ENCODE measurements at places on chromosomes 5 and 9. TPM values are rescaled to one million over a fixed set of nuclear protein-coding genes. Genes with fewer than 3 reads are reported as not detected.

DNA sequence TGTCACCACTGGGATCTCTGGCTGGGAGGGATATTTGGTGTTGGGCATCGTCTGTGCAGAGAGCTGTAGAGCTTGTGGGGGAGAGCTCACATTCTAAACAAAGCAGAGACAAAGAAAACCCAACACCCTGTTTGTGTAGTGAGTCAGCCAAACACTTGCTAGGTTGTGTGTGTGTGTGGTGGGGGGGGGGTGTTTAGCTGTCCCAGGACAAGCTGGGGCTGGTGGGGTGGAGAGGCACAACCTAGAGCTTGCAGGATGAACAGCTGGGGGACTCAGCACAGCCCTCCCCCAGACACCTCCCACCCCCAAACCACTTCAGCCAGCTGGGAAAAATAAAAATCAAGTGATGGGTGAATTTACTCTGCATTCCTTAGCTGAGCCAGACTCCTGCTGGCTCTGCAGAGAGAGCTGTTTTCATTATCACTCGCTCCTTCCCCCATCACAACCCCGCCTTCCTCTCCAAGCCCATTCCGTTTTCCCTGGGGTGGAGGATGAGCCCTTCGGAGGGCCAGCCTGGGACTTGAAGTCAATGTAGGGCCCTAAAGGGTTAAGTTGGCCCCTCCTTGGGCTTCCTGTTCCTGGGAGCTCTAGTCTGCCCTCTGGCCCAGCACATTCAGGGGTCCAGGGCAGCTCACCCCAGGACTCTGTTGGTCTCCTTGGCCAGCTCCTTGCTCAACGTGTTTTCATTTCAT lies 2.6 kb downstream of the OLFML2A start:
- DNase-seq = peak; percentile 64

DNA sequence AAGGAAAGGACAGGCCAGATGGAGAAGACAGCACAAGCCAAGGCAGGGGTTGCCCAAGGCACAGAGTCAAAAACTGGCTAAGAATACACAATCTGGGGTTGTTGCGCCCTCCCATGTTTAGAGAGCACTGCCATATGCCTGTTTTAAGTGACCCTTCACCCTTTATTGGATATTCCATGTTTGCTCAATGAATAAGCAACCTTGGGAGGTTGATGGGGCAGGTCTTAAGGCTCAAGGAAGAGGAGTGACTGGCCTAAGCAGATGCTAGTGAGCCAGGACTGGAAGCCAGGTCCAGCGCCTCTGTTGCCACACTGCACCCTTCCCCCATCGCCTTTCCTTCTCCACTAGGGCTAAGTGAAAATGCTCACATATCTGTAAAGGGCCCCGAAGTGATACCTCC lies 6.7 kb downstream of the TXN start:
- DNase-seq = no peak

GRCh38 chr9:77291714-77292113 lies 114.4 kb downstream of the VPS13A start:
- peak; percentile 5 for DNase-seq

DNA sequence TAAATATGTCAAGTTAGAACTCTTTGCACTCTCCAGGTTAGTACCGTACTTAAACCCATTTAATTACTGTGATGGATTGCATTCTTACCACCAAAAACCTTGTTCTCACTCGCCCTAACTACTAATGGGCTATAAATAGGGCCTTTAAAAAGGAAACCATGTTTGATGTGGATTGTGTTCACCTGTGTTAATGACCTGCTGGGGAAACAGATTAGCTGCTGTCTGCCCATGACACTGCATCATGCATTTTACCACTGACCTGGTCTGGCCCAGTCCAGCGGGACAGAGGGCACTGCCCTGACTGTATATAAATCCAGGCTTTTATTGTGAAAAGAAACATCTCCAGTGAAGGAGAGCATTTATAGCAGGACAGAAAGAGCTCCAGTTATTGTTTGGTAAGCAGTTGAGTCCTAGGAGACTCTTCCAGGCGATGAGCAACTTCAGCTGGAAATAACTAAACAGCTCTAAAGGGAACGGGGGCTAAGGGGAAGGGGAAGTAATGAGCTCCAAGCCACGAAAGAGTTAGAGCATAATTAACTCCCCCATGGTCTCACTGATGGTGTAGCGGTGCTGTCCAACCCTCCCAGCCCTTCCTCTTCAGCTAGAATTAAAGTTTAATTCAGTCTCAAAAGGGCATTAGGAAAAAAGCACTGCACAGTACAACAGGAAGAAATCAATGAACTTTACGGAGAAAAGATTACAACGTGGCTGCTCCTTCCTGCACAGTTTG lies 303.1 kb downstream of the ENC1 start:
- no peak for DNase-seq

DNA sequence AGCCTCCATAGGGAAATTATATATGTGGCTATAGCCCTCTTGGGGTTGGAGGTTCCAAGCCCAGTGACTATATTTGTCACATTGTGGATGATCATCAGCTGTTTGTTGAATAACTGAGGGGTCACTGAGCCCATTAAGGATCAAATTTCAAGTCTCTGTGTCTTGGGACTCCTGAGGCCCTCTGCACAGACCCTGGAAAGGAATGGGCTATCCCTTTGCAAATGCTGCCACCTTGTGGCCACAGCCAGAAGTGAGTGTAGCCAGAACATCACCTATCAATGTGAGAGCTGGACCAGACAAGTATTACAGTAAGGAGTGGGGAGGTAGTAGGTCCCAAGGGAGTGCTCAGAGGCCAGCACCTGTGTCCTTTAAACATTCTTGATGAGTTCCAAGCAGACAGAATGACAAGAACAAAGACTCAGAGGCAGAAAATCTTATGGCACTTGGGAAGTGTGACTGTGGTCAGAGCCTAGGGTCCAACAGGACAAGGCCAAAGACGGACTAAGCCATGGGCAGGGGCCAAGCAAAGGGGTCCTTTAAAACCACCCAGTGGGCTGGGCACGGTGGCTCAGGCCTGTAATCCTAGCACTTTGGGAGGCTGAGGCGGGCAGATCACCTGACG lies 8.2 kb downstream of the RPP25L start:
- peak; percentile 87 for DNase-seq

GRCh38 chr5:177591690-177592009 lies 353 bp upstream of the TMED9 start:
- no peak for DNase-seq

DNA sequence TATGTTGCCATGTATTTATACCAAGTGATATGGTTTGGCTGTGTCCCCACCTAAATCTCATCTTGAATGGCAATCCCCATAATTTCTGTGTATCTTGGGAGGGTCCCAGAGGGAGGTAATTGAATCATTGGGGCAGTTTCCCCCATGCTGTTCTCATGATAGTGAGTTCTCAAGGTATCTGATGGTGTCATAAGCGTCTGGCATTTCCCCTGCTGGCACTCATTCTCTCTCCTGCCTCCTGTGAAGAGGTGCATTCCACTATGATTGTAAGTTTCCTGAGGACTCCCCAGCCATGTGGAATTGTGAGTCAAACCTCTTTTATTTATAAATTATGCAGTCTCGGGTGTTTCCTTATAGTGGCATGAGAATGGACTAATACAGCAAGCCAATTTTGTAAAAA lies 140.8 kb upstream of the ADAMTSL1 start:
- no peak for DNase-seq

DNA sequence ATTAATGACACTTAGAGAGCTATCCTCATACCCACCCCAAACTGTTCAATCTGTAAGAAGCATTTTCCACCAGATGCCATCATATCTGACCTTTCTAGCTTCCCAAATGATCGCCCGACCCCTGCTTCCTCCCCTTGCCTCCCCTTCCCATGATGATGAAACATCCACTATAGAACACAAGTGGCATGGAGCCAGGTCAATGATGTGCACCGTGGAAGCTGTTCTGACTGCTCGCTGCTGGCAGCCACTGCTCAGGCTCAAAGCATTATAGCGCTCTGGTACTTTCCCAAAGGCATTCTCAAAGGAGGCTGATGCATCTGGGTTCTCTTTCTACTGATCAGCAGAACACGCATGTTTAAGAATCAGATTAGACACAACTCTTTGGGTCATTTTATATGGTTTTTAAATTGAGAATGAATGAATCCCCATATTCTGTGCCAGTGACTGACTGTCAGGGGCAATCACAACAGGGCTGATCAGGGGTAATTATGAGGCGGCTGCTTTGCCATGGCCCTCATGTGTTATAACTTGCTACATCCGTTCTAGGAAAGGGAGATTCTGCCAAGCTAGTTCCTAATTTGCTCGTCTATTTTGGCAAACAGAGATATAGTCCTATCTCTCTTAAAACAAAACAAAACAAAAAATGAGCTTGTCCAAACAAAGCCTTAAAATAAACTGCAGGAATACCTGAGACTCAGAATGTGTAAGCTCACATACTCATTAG lies 343.7 kb downstream of the ENC1 start:
- DNase-seq = peak; percentile 37

GRCh38 chr9:126312584-126313551 lies 13.8 kb upstream of the MVB12B start:
- no peak for DNase-seq

DNA sequence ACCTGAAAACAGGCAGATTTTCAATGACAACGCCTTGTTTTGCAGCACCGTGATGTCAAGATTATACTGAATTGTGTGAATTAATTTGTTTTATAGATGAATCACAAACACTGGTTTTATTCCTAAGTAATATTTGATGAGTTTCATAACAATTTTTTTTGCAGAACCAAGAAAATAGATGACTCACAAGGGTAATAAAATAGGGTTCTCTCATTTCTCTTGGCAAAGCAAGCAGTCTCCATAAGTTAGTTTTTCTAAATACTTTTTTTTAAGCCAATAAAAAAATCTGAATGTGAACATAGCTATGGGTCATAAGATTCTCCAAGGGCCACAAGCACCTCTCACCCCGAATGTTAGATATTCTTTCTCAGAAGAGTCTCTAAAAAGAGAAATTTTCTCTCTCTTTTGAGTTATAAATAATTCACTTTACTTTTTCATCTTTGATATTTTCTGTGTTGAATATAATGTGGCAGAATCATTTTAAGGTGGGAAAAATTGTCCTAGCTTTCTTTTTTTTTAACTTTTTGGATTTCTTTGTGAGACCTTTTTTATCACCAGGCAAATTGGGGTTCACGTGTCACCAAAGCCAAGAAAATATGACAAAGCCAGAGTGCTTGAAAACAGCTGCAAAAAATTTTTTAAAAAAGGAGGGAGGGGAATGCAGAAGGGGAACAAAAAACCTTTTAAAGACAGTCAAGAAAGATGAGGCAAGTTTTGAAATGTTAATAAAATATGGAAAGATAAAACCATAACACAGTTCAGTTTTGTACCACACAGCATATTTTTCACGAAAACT lies 174.6 kb upstream of the DAPK1 start:
- no peak for DNase-seq

DNA sequence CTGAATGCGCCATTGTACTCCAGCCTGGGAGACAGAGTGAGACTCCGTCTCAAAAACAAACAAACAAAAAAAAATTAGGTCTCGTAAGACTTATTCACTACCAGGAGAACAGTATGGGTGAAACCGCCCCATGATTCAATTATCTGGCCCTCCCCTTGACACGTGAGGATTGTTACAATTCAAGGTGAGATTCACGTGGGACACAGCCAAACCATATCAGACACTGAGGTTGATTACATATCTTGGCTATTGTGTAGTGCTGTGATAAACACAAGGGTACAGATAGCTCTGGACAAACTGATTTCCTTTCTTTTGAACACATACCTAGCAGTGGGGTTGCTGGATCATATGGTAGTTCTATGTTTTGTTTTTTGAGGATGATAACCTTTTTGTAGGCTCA lies 42.4 kb upstream of the PWWP2A start:
- DNase-seq = no peak

GRCh38 chr5:159098603-159099436 lies 896 bp downstream of the EBF1 start:
- DNase-seq = peak; percentile 62

DNA sequence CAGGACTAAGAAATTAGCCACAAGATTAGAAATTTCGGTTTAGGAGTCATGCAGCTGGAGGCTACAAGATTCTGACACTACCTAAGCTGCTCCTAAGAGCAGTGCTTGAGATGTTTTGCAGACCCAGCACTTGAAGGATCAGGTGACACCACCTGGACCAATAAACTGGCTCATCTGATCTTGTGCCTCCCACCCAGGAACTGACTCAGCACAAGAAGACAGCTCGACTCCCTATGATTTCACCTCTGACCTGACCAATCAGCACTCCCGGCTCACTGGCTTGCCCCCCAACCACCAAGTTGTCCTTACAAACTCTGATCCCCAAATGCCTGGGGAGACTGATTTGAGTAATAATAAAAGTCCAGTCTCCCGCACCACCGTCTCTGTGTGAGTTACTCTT lies 170.4 kb downstream of the TTC39B start:
- peak; percentile 12 for DNase-seq

The SPOCK1 gene
- total RNA-seq = 7.7 TPM

The FOXD4L5 gene
- total RNA-seq = 0.04 TPM

The TMEM171 gene
- total RNA-seq = 1.3 TPM

The NEUROG1 gene
- total RNA-seq = not detected

The RGS7BP gene
- 1.4 TPM for total RNA-seq

The F2RL2 gene
- 2.6 TPM for total RNA-seq

The ZNF462 gene
- total RNA-seq = 27.5 TPM

The EPB41L4B gene
- 20.6 TPM for total RNA-seq

The IL7R gene
- total RNA-seq = 0.40 TPM

The LRRC19 gene
- total RNA-seq = 44.6 TPM

The WNT8A gene
- total RNA-seq = not detected

Data from hepatocyte (in vitro differentiated cells).